ENCODE measurements at places on chromosomes 5 and 9.

DNA sequence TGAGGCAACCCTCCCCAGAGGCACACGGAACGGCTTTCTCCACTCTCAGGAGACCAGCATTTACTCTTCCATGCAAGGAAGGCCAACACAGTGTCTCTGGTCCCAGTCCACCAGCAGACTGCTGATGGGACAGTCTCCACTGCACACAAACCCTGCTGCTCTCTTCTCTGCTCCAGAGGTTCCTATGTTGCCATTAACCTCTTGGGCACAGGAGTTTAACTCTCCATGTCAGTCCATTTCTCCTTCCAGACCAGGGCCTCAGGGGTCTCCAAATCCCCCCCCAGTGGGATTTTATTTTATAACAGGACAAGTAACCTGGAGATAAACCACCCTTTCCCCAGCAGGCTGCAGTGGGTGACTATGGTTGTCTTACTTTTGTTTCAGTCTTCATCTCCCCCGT, 452.5 kb downstream of the GADD45G start:
- no peak for DNase-seq

- no peak for DNase-seq
Measured at GRCh38 chr5:179284751-179285631, 60.3 kb downstream of the ADAMTS2 start.

- no peak for DNase-seq
Measured at GRCh38 chr5:154015071-154015693, 23.5 kb downstream of the FAM114A2 start.

- no peak for DNase-seq
Measured at GRCh38 chr9:121996783-121997182, 96.3 kb downstream of the TTLL11 start.

DNA sequence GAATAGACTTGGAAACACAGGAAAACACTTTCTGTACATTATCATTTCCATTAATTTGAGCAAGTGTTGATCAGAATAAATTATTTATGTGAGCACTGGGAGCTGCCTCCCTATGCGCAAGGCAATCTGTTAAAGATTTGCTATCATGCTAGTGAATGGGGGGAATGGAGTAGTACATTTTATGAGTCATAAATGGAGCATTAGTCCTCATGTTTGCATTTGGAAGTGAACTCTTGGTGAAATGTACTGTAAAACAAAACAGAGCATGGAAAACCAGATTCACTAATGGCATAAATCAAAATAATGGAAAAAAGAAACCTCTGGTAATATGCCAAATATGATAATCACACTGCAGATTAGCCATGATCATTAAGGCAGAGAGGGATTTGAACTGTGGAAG, 40.5 kb upstream of the TMC1 start:
- no peak for DNase-seq

DNA sequence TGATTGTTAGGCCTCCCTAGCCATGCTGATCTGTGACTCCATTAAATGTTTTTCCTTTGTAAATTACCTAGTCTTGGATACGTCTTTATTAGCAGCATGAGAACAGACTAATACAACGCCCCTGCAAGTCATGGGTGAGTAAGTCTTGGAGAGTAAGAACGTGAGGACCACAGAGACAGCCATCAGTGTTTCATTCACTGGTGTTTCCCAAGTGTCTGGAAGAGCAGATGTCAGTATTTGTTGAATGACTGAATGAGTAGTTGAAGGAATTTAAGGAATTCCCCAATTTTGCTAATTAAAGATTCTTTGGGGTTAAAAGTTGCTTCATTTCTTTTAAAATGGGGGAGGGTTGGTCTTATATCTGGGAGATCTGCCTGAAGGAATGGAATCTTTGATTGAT, 178.8 kb downstream of the TRIO start:
- DNase-seq: no peak

DNA sequence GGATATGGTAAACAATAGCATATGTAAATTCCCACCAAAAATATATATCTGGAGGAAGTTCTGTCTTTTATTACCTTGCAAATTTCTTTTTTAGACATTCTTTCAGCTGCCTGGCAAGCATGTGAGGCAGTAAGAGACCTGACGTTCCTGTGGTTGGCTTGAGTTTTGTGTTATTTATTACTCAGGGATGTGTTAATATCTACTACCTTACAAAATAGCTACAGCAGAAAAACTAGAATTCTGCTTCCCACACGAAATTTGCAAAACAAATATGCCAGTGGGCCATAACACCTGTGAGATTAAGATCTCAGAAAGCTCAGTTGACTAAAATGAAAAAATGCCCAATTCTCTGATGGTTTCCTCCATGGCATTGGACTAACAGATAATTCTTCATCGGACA, 274.2 kb downstream of the TMEM167A start:
- DNase-seq: no peak

GRCh38 chr5:134110382-134110781, 4.1 kb upstream of the TCF7 start:
- DNase-seq: no peak

DNA sequence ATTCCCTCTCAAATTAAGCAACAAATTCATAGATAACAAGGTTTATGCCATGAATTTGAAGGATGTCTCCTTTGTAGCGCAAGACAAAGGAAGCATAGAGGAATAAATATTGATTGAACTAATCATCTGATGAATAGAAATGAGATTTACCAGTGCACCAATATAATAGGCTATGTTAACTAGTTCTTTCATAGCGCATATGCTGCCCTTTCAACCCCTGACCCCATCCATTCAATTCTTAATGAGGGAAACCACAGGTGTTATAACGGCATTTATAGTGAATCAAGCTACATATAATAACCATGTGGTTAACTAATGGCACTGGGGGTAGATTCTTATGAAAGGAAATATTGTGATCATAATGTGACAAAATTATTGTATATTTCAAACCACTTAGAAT, 6.5 kb downstream of the RORB start:
- no peak for DNase-seq

DNA sequence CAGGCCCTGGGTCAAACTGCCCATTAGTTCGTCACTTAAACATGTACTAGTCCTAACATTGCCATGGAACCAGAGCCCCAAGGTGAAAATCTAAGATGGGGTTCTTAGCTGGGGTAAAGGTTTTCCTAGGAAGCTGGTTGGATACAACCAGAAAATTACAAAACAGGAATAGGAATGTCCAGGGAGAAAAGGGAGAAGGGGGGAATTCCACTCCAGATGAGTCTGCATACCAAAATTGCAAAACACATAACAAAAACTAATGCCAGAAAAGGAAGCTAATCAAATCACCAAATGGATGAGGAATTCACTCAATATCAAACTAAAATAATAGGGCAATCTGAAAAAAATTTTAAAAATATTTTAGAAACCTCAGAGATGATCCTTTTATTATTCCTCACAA, 396.2 kb downstream of the EFNA5 start:
- no peak for DNase-seq

- DNase-seq: no peak
Measured at GRCh38 chr5:91491229-91491628, 108.1 kb upstream of the ARRDC3 start.

DNA sequence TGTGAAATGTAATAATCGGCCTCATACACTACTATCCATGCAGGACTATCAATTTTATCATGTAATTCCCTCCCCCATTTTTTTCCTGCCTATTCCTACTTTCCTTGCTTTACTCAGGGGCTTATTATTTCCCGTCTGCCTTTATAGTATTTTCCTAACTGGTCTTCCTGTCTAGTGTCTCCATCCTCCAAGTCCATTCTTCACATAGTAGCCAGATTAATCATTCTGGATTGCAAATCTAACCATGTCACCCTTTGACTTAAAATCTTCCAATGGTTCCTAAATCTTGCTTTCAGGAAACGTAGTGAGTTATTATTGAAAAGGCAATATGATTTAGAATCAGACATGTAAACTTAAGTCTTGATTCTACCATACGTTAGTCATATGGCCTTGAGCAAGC, 307.4 kb upstream of the HAPLN1 start:
- DNase-seq: no peak

DNA sequence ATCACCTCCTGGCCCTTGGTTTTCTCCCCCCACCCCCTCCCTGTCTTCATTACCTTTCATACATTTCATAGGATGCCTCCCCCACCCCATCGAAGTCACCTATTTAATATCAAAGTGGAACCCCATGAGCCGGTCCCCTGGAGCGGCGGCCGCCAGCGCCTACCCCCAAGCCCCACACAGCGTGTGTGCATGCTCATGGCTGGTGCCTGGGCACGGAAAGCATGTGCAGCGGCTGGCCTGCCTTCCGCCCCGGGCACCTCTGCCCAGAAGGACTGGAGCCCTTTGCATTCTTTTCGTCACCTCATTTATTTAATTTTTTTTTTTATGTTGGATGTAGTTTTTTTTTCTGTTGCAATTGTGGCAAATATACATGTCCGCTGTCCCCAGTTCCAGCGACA, 116.2 kb downstream of the WNK2 start:
- no peak for DNase-seq

DNA sequence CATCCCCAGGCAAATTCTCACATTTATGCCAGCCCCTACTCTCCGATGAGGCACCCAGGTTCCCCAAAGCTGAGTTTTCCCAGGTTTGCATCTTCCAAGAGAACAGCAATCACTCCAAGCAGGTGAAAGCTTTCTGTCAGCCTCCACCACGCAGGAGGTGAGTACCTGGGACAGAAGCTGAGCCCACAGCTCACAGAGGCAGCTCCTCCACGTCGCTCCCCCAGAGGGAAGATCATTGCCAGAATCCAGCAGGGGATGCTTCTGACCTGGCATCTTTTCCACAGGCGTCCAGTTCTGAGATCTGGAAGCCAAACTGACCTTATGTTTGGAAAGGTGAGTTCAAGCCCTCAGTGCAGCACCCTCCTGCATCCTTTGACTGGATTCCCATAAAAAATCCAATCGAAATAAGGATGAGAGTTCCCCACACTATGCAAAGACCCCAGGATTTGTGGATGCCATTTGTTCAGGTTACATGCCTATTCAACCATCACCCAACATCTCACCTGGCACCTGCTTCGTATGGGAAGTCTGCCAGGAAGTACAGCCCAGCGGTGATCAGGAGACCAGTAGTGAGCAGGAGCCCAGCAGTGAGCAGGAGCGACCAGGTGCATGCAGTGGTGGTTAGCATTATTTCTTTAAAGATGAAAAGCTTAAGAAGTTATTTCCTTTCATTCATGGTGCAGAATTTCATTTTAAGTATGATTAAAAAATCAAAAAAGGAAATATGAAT, 47.4 kb upstream of the OLFM1 start:
- no peak for DNase-seq

DNA sequence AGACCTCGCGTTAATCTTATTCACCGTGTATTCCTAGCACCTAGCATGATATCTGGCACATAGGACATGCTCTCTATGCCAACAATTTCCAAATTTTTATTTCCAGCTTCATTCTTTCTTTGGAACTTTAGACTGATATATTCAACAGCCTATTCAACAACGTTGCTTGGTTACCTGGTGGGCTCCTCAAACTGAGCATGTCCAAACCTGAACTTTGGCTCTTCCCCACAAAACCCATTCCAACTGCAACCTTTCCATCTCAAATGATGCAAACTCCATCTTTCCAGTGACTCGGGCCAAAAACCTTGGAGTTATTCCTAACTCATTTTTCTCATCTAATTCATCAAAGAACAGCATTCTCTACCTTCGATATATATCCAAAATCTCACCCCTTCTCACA, 525.2 kb downstream of the AGTPBP1 start:
- no peak for DNase-seq

- DNase-seq: no peak
Measured at GRCh38 chr5:62306323-62306895, 403 bp downstream of the KIF2A start.

GRCh38 chr5:139684881-139685749, 37.0 kb downstream of the CXXC5 start:
- no peak for DNase-seq

GRCh38 chr5:172171118-172171517, 16.9 kb downstream of the STK10 start:
- DNase-seq: no peak

- DNase-seq: no peak
Measured at GRCh38 chr5:133845271-133845670, 123.2 kb downstream of the C5orf15 start.

DNA sequence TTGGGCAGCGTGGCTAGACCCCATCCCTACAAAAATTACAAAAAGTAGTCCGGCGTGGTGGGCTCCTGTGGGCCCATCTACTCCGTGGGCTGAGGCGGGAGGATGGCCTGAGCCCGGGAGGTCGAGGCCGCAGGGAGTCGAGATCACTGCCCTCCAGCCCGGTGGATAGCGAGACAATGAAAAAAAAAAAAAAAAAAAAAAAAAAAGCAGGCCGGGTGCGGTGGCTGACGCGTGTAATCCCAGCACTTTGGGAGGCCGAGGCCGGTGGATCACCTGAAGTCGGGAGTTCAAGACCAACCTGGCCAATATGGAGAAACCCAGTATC, 110.5 kb upstream of the LPCAT1 start:
- DNase-seq: no peak

- no peak for DNase-seq
Measured at GRCh38 chr9:10899509-10899908, 286.7 kb upstream of the PTPRD start.

Measured in stimulated activated CD4-positive, alpha-beta T cell treated with anti-CD3 and anti-CD28 coated beads, Interleukin-1b, Interleukin-23, amount 100 ng/mL, for 1 hour (primary cell).